ENCODE measurements at places on chromosomes 6 and 20.

GRCh38 chr6:125188037-125188436 is 34.5 kb downstream of the TPD52L1 start:
- no peak for DNase-seq

DNA sequence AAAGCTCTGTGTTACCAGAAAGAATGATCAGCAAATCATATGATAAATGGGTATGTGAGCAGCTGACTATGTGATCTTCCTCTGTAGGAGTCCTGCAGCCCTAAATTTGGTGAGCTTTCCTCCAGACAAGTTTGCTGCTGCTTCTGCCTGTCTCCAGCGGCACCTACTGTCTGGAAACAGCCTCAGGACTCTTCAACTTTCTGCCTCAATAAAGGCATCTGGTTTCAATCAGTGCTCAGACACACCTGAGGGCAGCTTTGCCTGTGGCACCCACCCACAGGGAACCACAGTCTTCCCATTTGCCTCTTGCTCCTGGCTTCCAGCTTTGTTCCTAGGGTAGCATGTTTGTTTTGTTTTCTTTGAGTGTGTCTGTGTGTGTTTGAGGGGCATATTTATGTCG is 727.9 kb upstream of the MAN1A1 start:
- DNase-seq, result no peak

DNA sequence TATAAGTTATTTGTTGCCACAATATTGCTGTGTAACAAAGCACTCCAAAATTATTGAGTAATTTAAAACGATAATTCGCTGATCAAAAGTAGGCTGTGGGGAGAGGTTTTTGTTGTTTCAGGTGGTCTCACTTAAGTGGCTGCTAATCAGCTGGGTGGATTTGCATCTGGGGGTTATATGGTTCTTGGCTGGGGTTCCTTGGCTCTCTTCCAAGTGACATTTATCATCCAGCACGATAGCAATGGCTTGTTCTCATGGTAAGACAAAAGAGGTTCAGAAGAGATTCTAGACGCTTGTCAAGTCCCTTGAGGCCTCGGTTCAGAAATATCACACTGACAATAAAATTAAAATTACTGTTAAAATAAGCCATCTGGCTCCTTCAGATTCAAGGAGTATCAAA is 1648.8 kb downstream of the GRIK2 start:
- DNase-seq, result no peak

- DNase-seq, result no peak
Observed at GRCh38 chr6:85913001-85913400, 270.3 kb upstream of the SYNCRIP start.

DNA sequence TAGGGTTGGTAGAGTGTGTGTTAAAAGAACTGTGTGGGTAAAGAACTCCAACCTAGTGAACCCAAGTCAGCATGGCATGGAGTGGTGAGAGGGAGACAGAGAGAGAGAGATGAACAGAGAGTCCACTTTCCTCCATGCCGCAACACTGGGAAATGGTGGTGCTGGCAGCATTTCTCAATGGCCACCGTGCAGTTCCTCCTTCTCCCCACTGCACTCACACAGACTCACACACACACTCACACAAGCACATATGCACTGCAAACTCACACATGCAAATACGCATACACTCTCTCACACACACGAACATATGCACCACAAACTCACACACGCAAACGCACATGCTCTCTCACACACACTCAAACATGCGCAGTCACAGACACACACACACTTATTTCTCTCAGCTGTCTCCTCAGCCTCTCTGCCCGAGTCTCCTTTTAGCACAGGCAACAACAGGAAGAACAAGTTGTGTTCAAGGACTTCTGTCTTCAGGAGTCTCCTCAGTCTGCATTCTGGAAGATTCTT is 66.5 kb upstream of the LY86 start:
- no peak for DNase-seq

DNA sequence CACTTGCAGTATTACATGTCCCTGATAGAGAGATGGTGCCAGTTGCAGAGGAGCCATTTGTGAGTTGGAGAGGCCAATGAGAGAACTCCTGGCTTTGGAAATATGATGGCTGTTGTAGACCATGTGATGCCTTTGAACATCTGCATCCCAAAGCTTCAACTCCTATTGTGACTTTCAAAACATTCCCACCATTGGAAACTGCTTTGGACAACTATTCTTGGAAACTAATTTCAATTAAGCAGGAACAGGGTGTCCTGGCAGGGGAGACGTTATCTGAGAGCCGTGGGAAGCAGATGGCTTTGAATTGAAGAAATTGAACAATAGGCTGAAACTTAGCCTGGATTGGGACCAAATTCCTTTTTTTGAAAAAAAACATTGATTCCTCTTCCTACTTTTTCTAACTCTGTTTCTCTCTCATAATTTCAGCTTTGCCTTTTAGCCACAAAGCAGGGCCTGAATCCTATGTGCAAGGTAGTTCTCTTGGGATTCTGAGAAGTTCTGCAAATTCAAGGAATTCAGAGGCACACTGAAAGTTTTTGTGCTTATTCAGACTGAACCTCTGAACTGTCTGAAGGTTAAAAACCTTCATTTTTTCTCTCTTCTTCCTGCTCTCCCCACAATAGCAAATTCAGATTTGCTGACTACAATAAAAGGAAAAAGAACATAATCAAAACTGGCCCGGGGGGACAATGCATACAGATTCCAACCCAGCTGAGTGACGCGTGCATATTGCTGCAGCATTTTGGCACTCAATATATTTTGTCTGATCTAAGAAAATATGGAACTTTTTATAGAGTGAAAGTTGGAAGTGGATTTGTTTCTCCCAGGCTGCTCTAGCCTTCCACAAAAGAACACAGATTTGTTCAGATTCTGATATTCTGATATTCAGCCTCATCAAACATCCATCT is 720.4 kb upstream of the CHD6 start:
- DNase-seq, result no peak

DNA sequence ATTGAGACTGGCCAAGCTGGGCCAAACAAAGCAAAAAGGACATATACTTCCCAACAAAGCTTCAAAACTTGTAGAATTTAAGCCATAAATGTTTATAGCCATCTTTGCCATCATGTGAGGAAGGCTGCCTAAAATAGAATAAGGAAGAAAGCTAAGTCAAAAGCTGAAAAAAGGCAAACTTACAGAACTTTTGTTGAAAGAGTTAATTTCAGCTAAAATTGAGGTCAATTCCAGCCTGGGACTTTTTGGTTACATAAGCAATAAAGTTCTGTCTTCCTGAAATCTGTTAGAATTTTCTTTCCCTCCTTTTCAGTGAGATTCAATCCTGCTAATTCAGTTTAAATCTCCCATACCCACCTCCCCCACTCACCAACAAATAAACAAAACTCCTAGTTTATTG is 227.9 kb upstream of the MARCKS start:
- DNase-seq, result no peak

- no peak for DNase-seq
Observed at GRCh38 chr20:62511300-62511914, 35.6 kb upstream of the GATA5 start.

DNA sequence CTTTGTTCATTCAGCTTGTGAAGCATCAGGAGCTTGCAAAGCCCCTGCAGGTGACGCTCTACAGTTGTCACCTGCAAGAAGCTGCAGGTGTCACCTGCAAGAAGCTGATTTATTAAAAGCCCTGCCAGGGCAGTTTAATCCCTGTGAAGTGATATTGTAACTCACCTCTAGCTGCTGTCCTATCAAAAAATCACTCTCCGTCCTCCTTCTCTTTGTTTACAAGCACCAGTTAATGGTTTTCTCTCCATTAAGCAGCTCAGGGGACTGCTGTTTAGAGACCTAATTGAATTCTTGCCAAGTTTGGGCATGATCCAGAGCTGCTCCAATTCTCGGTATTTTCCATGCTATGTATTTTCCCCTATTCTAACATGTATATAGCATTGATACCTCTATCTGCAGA is 345.9 kb downstream of the ARHGAP18 start:
- DNase-seq, result no peak

DNA sequence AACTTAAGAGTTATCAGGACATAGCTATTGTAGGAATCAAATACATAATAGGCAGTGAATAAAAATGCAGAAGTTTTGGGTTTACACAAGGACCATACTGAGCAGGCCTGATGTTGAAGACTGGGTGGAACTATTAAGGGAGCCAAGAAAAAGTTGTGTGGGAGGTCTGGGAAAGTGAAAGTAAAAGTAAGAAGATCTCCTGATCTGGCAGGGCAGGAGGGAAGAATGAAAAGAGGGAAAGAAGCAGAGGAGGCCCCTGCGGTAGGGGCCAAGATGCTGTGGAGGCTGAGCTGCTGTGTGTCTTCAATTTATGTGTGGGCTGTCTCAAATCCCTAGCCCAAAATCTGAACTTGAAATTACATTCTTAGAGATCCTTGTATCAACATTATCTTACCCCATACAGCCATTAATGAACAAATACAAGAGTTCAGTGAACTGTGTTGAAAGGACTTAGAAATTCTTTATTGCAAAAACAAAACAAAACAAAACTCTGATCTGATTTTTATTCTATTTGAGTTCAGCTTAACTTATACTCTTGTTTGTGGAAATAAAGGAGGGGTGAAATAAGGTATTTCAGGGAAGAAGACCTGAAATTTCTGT is 1183.8 kb downstream of the HACE1 start:
- no peak for DNase-seq

DNA sequence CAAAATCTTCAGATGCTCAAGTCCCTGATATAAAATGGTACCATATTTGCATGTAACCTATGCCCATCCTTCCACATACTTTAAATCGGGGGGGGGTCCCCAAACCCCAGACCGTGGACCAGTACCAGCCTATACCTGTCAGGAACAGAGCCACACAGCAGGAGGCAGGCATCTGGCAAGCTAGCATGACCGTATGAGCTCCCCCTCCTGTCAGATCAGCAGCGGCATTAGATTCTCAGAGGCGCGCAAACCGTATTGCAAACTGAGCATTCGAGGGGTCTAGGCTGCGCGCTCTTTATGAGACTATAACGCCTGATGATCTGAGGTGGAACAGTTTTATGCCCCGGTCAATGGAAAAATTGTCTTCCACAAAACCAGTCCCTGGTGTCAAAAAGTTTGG is 30.7 kb downstream of the FGD2 start:
- DNase-seq, result no peak

GRCh38 chr6:163077134-163077533 is 337.4 kb upstream of the QKI start:
- no peak for DNase-seq

GRCh38 chr6:14283600-14284235 is 166.1 kb downstream of the CD83 start:
- DNase-seq, result no peak

DNA sequence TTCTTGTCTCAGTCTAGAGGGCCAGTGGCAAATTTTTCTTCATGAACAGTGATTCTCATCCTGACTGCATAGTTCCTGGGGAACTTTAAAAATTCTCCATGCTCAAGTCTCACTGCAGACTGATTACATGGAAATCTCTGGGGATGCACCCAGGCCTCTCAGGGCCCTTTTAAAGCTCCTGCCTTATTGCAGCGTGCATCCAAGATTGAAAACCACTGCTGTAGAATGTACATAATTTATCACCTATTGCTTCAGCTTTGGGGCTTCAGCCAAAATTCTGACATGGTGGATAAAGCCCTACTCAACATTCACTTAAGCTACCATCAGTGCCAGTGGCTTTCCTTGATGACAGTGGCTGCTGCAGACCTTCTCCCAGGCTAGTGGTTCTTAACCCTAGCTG is 143.8 kb downstream of the BTBD3 start:
- DNase-seq, result no peak

- DNase-seq, result no peak
Observed at GRCh38 chr6:73409395-73409794, 14.8 kb downstream of the DDX43 start.

DNA sequence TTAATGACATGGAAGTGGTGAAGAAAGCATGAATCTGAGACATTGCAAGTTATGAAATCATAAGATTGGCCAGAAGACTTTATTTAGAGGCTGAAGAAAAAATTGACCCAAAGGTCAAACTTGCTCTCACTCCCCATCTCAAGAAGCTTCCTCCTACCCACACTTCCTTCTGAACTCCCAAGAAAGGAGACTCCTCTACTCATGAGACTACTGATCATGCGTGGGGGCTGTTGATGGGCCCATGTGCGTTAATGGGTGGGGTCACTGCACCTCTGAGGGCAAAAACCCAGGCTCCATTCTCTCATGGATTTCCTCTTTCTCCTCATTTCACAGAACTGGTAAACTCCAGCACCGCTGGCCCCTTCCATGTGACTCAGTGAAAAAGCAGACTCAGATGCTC is 470.6 kb upstream of the ARID1B start:
- DNase-seq, result no peak

- DNase-seq, result no peak
Observed at GRCh38 chr6:29131691-29132090, 23.8 kb downstream of the OR2J3 start.

DNA sequence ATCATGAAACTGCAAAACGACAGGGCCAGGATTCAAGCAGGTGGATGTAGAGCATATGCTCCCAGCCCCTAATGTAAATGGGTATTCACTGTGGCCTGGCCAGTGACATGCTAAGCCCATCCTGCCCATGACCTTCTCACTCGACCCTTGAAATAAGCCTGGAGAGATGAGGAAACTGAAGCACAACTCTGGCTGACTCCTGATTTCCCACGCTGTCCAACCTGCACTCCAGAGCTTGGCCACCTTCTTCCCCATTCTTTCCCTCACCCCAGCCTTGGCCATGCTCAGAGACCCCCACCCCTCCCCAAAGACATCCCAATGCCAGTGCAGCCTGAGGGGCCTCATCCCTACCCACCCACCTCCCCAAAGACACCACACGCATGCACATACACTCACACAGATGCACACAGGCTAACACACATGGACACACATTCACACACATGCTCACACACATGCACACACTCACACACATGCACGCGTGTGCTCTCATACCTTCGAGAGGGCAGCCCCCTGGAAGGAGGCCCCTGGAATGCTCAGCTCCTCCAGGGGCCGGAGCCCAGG is 12.4 kb downstream of the TFEB start:
- no peak for DNase-seq

DNA sequence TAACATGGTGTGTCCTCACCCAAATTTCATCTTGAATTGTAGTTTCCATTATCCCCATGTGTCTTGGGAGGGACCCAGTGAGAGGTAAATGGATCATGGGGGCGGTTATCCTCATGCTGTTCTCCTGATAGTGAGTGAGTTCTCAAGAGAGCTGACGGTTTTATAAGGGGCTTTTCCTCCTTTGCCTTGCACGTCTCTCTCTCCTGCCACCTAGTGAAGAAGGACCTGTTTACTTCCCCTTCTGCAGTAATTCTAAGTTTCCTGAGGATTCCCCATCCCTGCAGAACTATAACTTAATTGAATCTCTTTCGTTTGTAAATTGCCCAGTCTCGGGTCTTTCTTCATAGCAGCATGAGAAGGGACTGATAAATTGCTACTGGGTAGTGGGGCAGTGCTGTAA is 789.3 kb downstream of the FRK start:
- no peak for DNase-seq

DNA sequence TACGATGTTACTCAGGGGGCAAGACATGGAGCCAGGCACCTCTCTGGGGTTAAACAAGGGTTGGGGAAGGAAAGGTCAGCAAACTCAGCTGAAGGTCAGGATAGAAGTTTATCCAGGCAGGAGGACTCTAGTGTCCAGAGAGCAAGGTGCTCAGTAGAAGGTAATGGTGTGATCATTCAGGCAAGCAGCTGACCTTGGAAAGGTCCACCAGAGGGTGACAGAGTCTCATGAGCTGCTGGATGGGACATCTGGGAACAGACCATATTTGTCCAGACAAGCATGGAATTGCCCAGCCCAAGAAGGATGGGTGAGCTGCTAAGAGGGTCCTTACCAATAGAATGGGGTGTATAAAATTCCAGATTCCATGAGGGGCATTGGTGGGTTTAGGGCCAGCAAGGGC is 89.5 kb downstream of the MAP3K7 start:
- no peak for DNase-seq
